ENCODE measurements at places on chromosomes 2 and 18.

DNA sequence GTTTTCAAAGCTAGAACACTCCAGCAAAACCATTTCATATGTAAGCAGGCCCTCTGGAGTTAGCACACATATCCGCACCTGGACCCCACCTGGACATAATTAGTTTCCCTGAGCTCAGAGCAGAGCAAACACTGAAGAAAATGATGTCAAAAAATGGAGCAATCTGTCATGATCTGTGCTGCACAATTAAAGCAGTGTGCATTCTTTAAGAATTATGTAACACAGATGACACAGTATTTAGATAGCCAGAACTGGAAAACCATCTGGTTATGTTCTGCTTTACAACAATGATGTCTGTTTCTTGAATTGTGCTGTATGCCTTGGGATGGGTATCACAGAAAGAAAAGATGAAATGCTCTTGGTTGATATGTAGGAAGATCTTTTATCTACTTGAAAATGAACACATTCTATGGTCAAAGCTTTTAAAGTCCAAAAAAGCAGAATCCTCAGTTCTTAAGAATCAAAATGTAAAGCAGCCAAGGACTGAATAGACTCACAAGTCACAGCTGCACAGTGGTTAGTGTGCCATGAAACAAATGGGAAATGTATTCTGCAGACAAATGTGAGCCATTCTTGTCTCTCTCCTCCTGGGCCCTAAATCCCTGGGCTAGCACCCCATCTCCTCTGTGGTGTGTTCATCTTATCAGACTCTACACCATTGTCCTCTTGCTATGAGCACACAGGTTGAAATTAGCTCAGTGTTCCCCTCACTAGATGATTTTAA is 36.8 kb downstream of the HRH4 start:
- DNase-seq = no peak

GRCh38 chr2:44233450-44234128 is 41.7 kb upstream of the SLC3A1 start:
- DNase-seq = no peak

DNA sequence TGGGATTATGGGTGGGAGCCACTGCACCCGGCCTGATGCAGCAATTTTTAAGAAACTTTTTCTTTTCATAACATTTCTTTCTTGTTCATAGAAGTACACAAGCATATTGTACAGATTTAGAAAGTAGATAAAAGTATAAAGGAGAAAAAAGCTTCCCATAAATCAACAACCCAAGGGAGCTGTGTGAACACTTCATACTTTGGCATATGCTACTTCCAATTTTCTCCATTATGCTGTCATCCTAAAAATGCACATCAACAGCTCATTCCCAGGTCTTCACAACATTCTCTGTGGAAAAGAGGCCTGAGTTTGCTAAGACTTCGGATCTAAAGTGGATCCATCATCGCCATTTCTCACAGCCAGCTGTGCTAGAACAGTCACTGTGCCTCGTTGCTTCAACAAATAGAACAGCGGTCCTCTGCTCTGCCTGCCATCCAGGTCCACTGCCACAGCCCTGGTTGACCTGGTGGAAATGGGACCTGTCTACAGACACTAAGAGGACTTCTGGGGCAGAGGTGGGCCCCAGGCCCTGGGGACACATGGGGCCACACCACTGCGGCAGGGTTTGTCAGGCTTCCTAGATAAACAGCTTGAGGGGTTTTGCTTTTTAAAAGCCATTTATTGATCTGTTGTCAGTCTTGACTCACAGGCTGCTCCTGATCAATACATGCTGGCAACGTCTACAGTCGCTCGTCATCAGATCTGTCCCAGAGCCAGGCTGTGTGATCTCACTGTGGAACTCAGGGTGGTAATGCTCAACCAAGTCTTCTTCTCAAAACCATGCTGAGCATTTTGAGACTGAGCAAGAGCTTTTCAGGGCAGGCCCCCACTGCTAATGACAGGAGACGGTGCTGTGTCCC is 72.7 kb upstream of the MGAT4A start:
- no peak for DNase-seq

DNA sequence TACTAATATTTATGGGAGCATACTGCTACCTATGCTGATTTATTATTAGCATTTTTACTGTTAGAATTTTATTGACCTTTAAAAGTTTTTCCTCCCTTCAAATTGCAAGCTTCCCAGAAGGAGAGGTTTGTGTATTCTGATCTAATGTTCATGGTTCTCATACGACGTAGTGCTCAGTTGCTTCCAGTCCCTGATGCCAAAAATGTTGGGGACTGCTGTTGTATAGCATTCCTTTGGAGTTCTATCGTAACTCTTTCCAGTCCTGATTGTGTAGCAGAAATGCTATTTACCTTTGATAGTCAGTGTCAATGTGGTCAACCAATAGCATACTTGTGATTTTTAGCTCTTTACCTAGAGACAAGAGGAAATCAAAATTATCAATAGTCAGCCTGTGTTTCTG is 69.5 kb upstream of the ZSWIM2 start:
- no peak for DNase-seq
